ENCODE measurements at places on chromosomes 13 and 19. TPM values are rescaled to one million over a fixed set of nuclear protein-coding genes. Genes with fewer than 3 reads are reported as not detected.

B3GNT8 gene
- 4.1 TPM for polyA plus RNA-seq

P2RY11 gene
- polyA plus RNA-seq = 5.4 TPM

GRCh38 chr19:38412961-38413360 lies 10.1 kb downstream of the FAM98C start:
- H3K27me3 ChIP-seq = no peaks in the 10 kb centered on the region
- no peak for DNase-seq
- H3K36me3 ChIP-seq = no peaks in the 10 kb centered on the region

- no peak overlapping the region for H3K27ac ChIP-seq
- no peaks in the 10 kb centered on the region for H3K36me3 ChIP-seq
- no peaks in the 10 kb centered on the region for H3K4me1 ChIP-seq
- no peaks in the 10 kb centered on the region for H3K27me3 ChIP-seq
- no peak for DNase-seq
Measured at GRCh38 chr19:21109116-21109515, 27.1 kb downstream of the ZNF714 start.

CYP2S1 gene
- polyA plus RNA-seq = 0.98 TPM

GRCh38 chr13:49412749-49413148 lies 31.1 kb downstream of the CAB39L start:
- no peaks in the 10 kb centered on the region for H3K36me3 ChIP-seq
- no peak overlapping the region for H3K27ac ChIP-seq
- H3K4me3 ChIP-seq = no peak overlapping the region
- H3K4me1 ChIP-seq = no peaks in the 10 kb centered on the region
- no peak for DNase-seq
- H3K27me3 ChIP-seq = no peaks in the 10 kb centered on the region
